ENCODE measurements at places on chromosomes 4 and X.

DNA sequence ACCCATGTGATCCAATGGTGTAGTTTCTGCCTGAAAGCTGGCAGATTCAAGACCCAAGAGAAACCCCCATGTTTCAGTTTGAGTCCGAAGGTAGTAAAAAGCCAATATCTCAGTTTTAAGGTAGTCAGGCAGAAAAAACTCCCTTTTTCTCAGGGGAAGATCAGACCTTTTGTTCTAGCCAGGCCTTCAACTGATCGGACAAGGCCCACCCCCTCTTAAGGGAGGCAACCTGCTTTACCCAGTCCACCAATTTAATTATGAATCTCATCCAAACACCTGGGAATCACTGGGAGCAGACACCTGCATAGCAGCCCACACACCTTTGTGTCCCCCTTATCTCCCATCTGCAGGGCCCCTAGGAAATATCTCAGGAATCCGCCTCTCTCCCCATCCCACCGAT, 322.0 kb downstream of the STK32B start:
- DNase-seq: no peak

GRCh38 chr4:6324999-6325787, 55.5 kb downstream of the WFS1 start:
- DNase-seq: no peak

- no peak for DNase-seq
Measured at GRCh38 chrX:80285131-80285773, 135.0 kb upstream of the TENT5D start.

- DNase-seq: no peak
Measured at GRCh38 chr4:45897946-45898585, 225.8 kb downstream of the GABRG1 start.

- no peak for DNase-seq
Measured at GRCh38 chrX:129779747-129780146, at the start of gene SASH3. Gene SASH3, plus strand, starts transcription at chrX:129779949. Its CDS starts 149 bp downstream, at chrX:129780098.

All from amygdala (tissue), 56 donors.